ENCODE measurements at places on chromosomes 3 and 15.
A peak's percentile ranks its signal among the peaks of the same experiment; 100 is the strongest.

DNA sequence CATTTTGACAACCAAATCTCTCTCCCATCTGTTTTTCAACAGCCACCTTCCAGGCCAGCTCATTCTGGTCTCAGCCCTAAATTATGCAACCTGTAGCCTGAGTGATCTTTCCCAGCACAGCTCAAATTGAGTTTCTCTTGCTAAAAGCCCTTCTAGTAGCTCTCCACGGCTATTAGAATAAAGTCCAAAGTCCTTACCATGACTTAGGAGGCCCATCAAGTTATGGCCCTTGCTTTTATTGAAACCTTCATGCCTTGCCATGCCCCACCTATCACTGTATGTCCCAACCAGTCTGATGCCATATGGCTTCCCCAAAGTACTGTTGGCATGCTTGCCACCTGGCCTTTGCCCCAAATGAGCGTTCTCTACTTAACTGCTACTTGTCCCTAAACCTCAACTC is 303.5 kb upstream of the GADL1 start:
- DNase-seq: no peak

GRCh38 chr3:41002104-41002503 is 197.2 kb upstream of the CTNNB1 start:
- DNase-seq: no peak

DNA sequence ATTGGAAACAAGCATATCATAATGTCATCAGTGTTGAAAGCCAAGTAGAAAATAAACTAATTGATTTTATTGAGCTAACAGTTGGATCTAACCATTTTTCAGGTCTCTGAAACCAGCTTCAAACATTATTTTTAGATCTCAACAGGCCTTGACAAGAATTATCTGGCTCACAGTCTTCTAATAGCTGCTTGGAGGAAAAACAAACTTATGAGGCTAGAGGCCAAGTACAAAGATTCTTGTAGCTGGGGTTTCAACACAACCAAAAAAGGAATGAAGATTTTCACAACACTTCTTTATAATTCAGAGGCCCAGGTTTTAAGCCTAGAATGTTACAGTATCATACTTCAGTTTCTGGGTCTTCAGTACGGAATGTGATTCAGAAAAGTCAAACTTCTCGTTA is 3.7 kb downstream of the SETMAR start:
- peak; percentile 77 for DNase-seq

DNA sequence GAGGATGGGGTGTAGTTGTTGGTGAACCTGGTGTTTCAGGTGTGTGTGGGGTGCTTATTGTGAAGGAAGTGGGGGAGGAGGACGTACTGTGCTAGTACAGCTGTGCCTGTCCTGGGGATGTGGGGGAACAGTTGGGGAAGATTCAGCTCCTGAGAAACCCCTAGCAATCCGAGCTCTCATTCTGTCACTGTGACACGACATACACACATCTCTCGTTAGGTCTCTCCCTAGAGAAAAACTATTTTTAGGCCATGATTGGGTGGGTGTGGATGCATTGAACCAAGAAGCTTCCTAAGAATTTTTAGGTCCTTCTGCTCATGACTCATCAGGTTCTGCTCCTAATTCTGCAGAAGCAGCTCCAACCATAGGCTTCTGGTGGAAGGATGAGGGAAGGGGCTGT is 54.3 kb downstream of the SLC30A4 start:
- DNase-seq: no peak

DNA sequence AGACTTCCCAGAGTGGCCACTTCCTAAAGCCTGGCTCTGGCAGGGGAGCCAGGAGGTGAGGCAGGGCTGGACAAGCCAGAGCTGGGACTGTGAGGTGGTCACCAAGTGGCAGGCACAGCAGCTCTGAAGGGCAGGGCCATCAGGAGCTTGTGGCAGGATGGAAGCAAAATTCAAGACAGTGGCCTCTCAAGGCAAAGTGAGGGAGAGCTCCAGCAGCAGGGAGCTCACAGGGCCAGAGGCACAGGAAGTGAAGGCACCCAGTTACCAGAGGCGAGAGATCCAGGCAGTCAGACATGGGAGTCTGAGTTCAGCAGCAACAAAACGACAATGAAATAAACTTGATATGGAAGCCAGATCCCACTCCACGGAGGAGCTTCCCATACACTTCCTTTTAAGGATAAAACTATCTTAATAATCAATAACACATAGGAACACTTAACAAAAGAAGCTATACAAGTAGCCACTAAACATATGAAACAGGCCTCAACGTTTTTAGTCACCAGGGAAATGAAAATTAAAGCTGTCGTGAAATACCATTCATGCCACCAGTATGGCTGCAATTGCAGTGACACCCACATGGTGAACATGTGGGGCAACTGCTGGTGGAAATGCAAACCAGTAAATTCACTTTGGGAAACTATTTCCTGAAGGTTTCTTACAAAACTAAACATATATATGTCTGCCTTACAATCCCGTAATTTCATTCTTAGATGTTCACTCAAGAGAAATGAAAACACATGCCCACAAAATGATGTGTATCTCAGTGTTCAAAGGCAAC is 35.4 kb upstream of the TMEM158 start:
- DNase-seq: no peak

GRCh38 chr3:143988306-143988705 is 16.7 kb downstream of the DIPK2A start:
- DNase-seq: no peak

DNA sequence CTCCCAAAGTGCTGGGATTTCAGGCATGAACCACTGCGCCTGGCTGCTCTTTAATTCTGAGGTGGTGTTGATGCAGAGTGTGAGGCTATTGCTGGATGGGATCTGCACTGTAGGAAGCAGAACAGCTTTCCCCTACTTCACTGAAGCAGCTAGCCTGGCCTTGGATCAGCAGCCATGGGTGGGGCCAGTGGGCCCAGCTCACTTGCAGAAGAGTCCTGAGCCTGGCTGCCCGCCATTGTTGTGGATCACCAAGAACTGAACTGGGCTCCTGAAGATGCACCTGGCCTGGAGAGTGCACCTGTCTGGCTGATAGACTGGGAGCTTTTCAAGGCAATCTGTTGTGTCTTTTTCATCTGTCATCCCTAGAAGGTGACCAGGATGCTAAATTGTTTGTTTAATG is 11.9 kb downstream of the TLNRD1 start:
- DNase-seq: no peak

DNA sequence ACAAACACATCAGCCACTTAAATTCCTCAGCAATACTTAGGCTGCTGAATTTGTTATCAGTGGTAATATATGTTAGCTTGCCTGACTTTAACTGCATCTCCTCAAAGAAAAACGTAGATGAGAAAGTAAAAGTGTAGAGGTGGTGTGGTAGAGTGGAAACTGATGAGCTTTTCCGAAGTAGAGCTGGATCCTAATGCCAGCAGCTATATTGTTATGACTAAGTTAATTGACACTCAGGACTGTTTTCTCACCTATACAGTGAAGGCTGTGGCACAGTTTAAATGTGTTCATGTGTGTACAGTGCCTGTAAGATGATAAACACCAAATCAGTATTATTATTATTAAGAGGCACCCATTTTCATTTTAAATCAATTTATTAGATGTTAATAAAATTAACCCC is 174.9 kb downstream of the TNIK start:
- peak; percentile 29 for DNase-seq

DNA sequence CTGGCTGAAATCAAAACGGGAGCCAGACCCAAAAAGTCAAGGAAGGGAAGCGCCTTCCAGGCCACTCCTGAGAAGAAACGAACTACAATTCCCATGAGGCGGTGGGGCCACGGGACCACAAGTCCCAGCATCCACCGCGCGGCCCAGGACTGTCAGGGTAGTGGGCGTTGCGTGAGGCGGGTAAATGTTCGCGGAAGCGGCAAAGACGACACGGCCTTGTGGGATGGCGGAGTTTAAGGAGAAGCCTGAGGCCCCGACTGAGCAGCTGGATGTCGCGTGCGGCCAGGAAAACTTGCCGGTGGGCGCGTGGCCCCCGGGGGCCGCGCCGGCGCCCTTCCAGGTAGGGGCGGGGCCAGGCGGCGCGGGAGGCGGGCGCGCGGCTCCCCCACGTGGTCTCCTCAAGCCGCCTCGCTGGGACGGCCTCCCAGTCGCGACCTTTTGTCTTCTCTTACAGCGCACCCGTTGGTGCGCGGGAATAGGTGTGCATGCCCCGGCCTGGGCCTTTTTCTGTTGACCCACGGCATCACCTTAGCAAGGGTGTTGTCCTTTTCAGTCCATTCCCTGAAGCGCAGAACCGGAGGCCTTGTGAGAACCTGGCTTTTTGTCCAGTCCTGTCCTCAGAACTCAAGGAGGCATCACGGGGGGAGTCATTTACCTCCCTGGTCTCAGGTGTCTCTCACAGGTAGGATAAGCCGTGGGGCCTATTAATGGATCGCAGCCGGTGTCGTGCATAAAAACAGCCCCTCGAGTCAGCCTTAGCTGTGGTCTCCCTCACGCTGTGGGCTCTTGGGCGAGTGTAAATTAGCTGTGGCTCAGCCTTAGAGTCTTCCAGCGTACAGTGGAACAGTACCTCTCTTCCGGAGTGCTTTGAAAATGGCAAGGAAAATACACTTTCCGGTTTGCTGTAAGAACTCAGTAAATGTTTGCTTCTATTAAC is at the start of gene SETMAR:
Gene SETMAR, plus strand, starts transcription at position 183 of the 937 bp plus-strand sequence. Its CDS starts 2 bp downstream, at position 185.
- peak; percentile 92 for DNase-seq

GRCh38 chr3:194148383-194148782 is 12.4 kb downstream of the HES1 start:
- DNase-seq: peak; percentile 71

DNA sequence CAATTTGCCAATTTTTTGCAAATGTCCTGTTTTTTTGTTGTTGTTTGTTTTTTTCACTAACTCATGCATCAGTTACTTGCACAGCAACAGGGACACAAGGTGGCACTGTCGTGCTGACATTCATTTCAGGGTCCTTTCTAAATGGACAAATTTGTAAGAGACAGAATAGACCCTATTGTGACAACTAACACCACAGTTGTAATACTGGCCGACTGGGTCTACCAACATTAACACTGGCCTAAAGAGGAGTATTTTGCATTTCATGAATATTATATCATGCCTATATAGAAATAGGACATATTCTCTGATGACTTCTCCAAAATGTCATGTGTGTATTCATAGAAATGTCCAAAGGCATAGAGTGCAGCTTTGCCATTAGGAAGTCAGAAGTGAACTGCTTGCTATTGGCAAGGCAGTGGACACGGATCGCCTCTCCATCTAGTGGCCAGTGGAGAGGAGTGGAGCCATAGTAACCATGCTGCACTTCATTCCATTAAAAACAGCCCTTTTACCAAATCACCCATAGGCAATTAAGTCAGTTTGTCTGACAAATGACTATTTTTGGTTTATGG is 54.8 kb downstream of the ZBTB20 start:
- DNase-seq: peak; percentile 81

- peak; percentile 90 for DNase-seq
These were observed at the start of gene MTMR10 for GRCh38 chr15:30991255-30992235. MTMR10 (minus strand) TSS chr15:30991628; CDS start chr15:30991506, 122 bp downstream.

GRCh38 chr3:53740956-53741355 is 105.3 kb downstream of the CHDH start:
- DNase-seq: no peak

GRCh38 chr3:23831517-23832394 is 26.0 kb downstream of the UBE2E1 start:
- DNase-seq: no peak

DNA sequence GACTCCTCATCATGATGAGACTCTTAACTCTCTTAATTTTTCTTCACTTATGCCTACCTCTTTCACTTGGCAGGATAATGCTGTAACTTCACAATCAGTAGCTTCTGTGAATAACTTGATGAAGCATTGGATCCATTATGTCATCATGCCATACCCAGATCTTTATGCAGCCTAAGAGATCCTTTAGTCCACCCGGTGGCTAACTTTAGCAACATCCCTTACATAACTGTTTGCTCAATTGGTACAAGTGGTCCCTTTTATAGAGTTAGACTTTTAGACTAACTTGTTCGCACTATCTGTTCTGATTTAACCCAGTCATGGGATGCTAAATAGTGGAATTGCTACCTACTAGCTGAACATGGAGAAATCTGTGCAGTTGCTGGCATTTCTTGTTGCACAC is 184.5 kb downstream of the USP13 start:
- DNase-seq: peak; percentile 27

DNA sequence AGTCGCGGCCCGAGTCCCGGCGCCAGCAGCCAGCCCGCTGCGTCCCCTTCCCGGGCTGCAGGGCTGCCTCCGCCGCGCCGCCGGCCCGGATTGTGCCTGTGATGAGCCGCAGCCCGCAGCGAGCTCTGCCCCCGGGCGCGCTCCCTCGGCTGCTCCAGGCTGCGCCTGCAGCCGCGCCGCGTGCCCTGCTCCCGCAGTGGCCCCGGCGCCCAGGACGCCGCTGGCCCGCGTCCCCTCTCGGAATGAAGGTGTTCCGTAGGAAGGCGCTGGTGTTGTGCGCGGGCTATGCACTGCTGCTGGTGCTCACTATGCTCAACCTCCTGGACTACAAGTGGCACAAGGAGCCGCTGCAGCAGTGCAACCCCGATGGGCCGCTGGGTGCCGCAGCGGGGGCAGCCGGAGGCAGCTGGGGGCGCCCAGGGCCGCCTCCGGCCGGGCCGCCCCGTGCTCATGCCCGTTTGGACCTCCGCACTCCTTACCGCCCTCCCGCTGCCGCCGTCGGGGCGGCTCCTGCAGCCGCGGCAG is 1.2 kb downstream of the CHST2 start:
- peak; percentile 56 for DNase-seq

- no peak for DNase-seq
These were observed 23.4 kb downstream of the EDEM1 start for GRCh38 chr3:5210926-5211325.

DNA sequence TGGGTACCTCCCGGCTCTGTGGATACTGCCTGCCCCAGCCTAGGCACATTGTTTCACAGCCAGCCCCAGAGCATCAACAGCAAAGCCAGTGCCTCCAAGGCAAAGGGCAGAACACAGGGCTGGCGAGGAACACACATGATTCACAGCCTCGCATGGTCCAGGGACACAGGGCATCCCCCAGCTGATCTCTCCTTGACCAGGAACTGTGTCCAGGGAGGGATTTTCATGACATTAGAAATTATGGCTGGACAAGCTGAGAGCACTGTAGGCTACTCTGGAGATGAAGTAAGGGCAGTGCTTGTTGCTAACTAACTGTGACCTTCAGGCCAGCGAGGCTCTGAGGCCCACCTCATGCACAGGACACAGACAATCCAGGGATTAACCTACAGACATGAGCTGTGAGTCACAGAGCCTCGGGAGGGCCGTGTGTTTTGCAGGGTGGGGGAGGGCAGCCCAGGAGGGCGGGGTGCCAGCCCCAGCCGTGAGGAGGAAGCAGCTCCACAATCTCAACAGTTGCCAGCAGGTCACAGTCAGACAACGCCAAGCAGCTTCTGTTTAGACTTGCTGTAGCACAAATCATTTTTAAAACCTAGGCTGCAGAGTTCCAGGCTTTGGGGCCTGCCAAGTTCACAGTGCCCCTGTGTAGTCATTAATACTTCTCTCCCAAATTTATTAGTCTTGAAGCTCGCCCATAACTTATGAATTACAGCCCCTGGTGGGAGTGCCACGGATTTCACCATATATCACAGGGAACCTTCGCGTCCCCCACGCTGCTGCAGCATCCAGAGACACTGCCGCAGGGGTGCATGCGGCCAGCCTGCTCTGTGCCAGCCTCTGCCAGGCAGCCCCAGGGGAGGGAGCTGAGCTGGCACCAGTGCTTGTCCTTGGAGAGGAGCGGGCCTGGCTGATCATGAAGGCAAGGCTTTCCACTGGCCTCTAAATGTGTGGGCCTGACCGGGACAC is 114.7 kb downstream of the ETFA start:
- DNase-seq: peak; percentile 86

GRCh38 chr15:44296625-44297524 is 8.4 kb downstream of the GOLM2 start:
- DNase-seq: peak; percentile 73

- no peak for DNase-seq
These were observed 7.7 kb upstream of the LMAN1L start for GRCh38 chr15:74804935-74805334.
